ENCODE measurements at places on chromosomes 12 and 14.
A peak's percentile ranks its signal among the peaks of the same experiment; 100 is the strongest.

- no peak for DNase-seq
Measured at GRCh38 chr14:55772486-55772885, 192.5 kb downstream of the KTN1 start.

DNA sequence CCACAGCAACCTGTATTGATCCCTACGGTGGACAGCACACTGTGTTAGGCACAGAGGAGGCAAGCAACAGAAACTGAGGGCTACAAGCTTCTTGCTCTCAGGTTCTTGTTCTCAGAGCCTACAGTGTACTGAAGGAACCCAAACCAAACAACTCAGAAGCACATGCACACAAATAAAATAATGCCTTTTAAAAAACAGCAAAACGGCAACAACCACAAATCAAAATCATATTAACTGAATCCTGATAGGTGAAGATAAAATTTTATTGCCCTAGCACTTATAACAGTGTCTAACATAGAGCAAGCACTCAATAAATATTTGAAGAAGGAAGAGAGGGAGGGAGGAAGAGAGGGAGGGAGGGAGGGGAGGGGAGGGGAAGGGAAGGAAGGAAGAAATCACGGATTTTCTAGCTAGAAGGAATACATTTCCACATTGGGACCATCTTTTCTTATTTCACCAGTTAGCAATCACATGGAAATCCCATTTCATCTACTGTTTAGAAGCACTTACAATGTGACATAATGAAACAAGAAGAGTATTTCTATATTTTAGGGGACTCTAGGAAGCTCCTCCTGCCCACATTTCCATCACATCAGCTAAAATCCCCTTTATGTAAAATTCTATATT lies 27.2 kb downstream of the DMAC2L start:
- DNase-seq, result no peak

GRCh38 chr14:69363964-69364363 lies 34.1 kb downstream of the ERH start:
- no peak for DNase-seq

- no peak for DNase-seq
Measured at GRCh38 chr14:73003681-73004080, 23.2 kb downstream of the ZFYVE1 start.

- DNase-seq, result no peak
Measured at GRCh38 chr12:25835385-25835784, 123.1 kb upstream of the RASSF8 start.

- DNase-seq, result peak; percentile 12
Measured at GRCh38 chr12:96073346-96074330, 38.3 kb upstream of the LTA4H start.

DNA sequence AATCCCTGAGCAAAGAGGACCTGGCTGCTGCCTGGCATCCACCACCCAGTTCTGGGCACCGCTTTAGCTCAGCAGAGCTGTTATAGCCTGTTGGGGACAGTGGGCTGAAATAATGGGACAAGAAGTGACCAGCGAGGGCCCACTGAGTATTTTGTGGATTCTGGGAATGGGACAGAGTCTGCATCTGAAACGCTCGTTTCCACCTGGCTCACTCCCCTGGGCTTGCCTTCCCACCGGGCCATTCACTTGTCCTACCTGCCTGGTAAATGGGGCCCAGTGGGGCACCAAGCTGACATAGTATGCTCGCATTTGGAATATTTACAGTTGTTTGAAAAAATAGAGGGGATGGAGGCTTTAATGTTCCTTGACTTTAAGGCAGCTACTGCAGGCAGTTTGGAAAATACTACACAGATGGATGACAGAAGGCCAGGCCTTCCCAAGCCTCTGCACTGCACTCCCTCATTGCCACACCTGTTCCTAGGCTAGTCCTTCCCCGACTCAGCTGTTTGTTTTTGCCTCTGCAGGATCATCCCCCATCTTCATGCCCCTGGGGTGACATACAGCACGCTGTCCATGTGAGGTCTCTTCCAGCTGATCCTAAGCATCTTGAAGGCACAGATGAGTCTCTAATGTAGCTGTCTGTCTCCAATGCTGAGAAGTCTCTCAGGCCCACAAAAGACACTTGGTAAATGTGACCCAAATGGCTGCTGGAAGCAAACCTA lies 61.3 kb upstream of the DICER1 start:
- peak; percentile 94 for DNase-seq

- DNase-seq, result no peak
Measured at GRCh38 chr14:71430678-71431376, 501.4 kb upstream of the RGS6 start.

GRCh38 chr12:125329239-125330102 lies 264.2 kb downstream of the AACS start:
- peak; percentile 23 for DNase-seq

- DNase-seq, result no peak
Measured at GRCh38 chr12:4535092-4535491, 3.6 kb upstream of the RAD51AP1 start.

DNA sequence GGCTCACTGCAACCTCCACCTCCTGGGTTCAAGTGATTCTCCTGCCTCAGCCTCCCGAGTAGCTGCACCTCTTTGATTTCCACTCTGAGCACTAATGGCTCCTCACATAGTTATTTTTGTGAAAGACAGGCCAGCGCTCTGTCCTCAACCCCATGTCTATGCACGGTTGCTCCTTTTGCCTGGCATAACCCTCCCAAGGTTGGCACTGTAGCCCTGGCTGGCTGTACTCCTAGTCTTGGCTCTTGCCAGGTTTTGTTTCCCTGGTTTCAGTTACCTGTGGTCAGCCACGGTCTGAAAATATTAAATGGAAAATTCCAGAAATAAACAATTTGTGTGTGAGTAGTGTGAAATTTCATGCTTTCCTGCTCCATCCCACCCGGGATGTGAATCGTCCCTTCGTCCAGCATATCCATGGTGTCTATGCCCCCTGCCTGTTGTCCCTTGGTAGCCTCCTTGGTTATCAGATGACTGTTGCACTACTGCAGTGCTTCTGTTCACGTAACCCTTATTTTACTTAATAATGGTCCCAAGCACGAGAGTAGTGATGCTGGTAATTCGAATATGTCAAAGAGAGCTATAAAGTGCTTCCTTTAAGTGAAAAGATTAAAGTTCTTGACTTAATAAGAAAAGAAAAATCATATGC lies 12.3 kb upstream of the DCD start:
- no peak for DNase-seq

Measured in NCI-H524 treated with DMSO at 0.1 percent for 48 hours (cell line).